ENCODE measurements at places on chromosomes 2 and 18.

GRCh38 chr2:172381275-172382027, 45.9 kb upstream of the ITGA6 start:
- no peak for DNase-seq

GRCh38 chr18:74040459-74041332, 106.9 kb downstream of the FBXO15 start:
- no peak for DNase-seq

- DNase-seq, result no peak
These were observed 41.8 kb upstream of the MSH6 start for GRCh38 chr2:47741101-47741500.

GRCh38 chr2:40606862-40607261, 155.0 kb upstream of the SLC8A1 start:
- DNase-seq, result no peak

GRCh38 chr2:69639266-69639665, 4.3 kb downstream of the AAK1 start:
- DNase-seq, result no peak

DNA sequence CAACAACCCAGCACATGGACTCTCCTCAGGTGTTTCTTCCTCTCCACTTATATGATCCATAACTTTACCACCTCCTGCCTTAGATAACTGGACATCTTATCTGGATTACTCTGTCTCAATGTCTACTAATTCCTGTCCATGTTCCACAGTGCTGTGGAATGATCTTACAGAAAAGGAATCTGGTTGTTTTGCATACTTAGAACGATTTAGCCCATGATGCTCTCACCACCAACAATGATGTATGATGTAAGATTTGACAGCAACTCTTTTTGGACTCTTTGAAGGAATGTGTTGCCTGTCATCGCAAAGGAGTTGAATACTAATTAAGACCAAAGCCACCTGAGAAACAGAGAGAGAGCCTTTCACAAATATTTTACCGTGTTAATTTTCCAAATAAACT, 37.7 kb upstream of the SYT4 start:
- no peak for DNase-seq

DNA sequence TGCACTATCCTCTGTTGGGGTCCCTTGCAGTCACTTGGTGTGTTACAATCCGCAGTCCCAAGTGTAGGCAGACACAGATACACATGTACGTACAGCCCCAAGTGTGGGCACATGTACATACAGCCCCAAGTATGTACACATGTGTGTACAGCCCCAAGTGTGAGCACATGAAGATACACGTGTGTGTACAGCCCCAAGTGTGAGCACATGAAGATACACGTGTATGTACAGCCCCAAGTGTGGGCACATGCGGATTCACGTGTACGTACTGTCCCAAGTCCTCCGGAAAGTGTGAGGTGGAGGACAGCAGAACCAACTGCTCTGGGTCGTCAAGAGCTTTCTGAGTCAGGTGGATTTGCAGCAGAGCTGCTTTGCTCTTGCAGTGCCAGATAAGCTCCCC, 440.0 kb downstream of the ZNF516 start:
- no peak for DNase-seq

DNA sequence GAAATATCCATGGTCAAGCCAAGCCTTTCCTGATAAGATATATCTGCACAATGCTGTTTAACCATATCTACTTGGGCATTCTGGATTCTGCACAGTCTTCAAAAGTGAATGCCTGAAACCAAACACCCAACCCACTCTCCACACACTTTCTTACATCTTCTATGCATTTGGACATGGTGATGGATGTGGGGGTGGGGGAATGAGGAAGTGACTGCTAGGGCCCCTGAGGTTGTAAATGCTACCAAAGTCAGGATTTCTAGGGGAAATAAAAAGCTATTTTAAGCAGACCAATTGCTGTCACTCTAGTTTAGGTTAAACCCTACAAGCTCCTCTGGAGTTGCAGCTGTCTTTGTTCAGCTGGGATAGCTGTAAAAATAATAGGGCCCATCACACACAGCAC, 26.7 kb upstream of the TGFA start:
- DNase-seq, result no peak

GRCh38 chr2:174259981-174260380, 11.6 kb upstream of the OLA1 start:
- DNase-seq, result no peak

DNA sequence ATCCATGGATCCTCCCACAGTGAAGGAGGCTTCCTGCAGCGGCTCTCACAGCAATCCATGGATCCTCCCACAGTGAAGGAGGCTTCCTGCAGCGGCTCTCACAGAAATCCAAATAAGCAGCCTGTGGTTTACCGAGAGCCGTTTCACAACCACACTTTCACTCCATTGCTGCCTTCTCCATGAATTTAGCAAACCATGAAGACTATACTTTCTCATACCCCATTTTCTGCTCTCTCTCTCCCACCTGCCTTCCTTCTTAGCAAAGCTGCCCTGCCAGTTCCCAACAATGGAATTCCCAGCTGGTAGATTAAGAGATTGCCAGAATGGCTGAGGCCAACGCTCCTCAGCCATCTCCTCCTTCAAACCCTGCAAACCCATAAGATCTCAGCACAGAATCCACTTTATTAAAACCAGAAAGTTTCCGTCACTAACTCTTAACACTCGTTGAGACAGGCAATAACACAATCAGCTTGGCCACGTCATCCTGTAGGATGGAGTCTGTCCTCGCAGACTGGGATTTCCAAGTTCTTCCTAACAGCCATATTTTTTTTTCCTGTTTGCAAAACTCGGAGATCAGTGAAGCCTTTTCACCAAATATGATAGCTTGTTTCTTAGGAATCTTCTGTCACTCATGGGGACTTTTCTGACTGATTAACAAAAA, 162.2 kb downstream of the PXDN start:
- DNase-seq, result no peak

GRCh38 chr2:58794103-58794502, 553.0 kb upstream of the FANCL start:
- no peak for DNase-seq

DNA sequence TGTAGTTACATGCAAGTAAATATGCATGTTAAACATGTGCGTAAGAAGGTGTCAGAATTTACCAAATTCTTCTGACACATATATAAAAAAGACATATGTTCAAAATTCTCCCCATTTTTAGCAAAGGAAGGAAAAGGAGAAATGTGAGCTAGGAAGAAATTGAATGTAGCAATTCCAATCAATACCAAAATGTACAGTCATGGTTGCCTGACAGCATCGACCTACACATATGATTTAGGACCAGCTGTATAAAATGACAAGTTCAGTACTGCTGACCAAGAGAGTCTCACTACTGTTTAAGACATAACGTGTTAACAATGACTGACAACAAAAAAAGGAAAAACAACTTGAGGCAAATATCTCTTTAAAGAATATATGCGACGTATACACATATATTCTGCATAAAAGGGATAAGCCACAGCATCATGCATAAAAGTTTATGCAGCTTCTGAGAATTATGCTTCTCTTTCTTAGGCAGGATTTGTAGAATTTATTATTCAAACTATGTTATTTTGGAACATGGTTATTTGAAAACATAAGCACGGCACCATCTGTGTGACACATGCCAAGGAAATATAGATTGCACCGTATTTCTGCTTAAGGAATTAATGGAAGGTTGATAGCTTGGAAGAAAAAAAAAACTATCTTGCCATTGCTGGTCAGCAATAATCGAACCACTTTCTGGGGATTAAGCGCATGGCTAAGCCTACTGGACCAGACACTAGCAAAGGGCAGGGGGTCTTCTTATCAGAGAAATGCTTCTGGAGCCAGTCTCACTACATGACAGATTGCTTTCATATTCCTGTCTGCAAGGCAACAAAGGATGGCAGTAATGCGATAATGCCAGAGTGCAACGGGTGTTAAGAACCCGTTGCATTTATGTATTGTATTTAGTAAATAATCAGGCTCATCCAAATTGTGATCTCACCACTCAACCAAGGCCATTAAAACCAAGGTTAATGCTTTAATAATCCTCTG, 154.0 kb downstream of the WDPCP start:
- no peak for DNase-seq

GRCh38 chr2:60230037-60230436, 323.4 kb downstream of the BCL11A start:
- DNase-seq, result no peak

DNA sequence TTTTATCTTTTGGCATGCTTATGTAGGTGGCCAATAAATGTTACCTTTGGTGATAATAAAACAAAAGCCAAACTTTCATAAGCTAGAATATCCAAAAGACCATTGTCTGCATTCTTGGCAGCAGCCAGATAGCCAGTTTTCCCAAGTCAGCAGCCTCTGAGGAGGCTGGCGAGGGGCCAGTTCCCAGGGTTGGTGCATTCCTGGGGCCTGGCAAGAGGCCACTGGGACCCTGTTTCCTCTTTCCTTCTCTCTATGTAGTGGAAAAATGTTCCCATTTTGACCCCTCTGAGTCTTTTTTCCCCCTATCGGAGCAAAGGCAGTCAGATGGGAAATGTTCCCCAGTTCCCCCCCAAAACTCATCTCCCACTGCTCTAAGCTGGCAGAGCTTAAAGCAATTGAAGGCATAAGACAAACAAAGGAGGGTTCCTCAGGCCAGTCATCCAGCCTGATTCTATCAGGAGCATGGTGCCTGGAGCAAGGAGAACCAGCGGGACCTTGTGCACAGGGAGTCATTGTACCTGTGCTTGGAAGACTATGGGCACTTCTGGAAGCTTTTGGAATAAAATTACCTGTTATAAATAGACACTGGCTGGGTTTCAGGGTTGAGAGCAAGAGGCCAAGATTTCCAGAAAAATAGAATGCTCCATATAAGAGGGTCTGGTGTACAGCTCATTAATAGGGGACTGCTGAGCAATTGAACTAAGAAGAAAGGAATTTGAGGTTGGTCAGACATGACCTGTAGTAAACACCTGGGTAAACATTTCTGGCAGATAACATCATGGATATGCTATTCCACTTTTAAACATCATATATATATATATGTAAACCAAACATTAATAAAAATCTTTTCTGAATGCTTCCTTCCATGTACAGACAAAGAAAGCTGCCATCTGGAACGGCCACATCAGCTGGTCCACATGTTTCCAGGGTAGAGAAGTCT, 63.4 kb downstream of the NCKAP5 start:
- peak; percentile 26 for DNase-seq

DNA sequence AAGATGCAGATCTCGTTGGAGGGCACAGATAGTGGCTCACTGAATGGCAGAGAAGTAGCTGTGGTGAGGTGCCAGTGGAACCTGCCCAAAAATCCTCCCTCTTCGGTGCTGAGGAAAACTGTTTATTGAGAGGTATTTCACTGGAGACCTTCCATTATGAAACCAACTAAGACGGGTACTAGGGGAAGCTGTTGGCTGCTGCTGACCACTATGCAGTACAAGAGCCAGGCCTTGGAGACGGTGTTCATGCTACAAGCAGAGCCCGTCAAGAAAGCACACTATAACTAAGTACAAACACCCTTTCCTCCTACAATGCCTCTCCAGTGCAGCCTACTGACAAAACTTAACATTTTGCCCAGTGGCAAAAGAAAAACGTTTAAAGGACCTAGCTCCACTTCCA, 4.6 kb downstream of the ARL5A start:
- DNase-seq, result no peak

GRCh38 chr2:73832930-73833329, 4.2 kb downstream of the STAMBP start:
- DNase-seq, result no peak
